ENCODE measurements at places on chromosomes 5 and 9. TPM values are rescaled to one million over a fixed set of nuclear protein-coding genes. Genes with fewer than 3 reads are reported as not detected.

The FSD1L gene
- 2.2 TPM for total RNA-seq

The FUT7 gene
- 1.6 TPM for total RNA-seq

The F2RL1 gene
- 1.6 TPM for total RNA-seq

The BNC2 gene
- 0.32 TPM for total RNA-seq

GRCh38 chr9:16221822-16222547, 648.5 kb downstream of the BNC2 start:
- no peaks in the 10 kb centered on the region for H3K27me3 ChIP-seq
- no peak overlapping the region for H3K27ac ChIP-seq
- no peaks in the 10 kb centered on the region for H3K36me3 ChIP-seq
- no peaks in the 10 kb centered on the region for H3K4me1 ChIP-seq

GRCh38 chr9:32554107-32554506, 1.7 kb upstream of the TOPORS start:
- peak overlapping the region; percentile 100 for H3K27ac ChIP-seq
- peaks cover 38% of the 10 kb centered on the region for H3K4me1 ChIP-seq
- DNase-seq: no peak

DNA sequence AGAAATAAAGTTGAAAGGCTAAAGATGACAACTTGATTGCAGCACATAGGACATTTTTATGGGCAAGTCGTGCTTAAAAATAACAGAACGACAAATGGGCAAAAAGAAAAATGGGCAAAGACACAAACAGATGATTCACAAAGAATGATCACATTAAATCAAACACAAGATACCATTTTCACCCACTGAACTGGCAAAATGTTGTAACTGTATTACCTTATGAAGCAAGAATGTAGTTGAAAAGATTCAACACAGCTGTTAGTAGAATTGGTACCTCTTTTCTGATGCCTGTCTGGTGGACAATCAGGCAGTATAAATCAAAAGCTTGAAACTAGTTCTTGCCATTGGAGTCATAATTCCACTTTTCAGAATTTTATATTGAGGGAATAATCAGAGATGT, 81.0 kb upstream of the PALM2AKAP2 start:
- no peak overlapping the region for H3K4me3 ChIP-seq
- DNase-seq: no peak
- no peak overlapping the region for H3K27ac ChIP-seq

- H3K27me3 ChIP-seq: peaks cover 5% of the 10 kb centered on the region
- H3K36me3 ChIP-seq: no peaks in the 10 kb centered on the region
- no peak overlapping the region for H3K4me3 ChIP-seq
- no peaks in the 10 kb centered on the region for H3K4me1 ChIP-seq
- no peak overlapping the region for H3K27ac ChIP-seq
These were observed 30.3 kb upstream of the SH3PXD2B start for GRCh38 chr5:172484664-172485063.

DNA sequence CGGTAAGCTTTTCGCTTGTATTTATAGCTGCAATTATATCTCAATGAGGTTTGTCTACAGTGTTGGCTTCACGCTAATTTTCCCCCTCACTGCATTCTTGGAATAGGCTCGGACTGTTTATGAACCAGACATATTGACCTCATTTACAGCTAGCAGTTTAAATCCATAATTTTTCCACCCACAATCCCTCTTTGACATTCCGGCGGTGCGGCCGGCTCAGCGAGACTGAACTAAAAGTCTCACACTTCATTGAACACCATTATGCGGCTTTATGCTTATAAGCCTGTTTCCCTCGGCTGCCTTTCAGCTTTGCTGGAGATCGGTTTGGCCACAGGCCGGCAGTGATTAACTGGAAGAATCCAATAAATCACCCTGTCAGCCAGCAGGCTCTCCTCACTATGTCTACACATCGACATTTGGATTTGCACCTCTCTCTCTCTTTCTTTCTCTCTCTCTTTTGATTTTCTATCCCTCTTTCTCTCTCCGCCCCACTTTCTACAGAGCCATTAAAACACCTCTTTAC, 315.0 kb upstream of the TLE4 start:
- DNase-seq: no peak
- H3K4me1 ChIP-seq: no peaks in the 10 kb centered on the region
- H3K36me3 ChIP-seq: no peaks in the 10 kb centered on the region
- H3K27ac ChIP-seq: no peak overlapping the region
- peaks cover 13% of the 10 kb centered on the region for H3K27me3 ChIP-seq
